Adrenal gland (tissue), 19 donors: ENCODE measurements at places on chromosomes 13 and 19. TPM values are rescaled to one million over a fixed set of nuclear protein-coding genes. Genes with fewer than 3 reads are reported as not detected.
A peak's percentile ranks its signal among the peaks of the same experiment; 100 is the strongest.

- peaks cover 8% of the 10 kb centered on the region for H3K4me1 ChIP-seq
- H3K4me3 ChIP-seq, result no peak overlapping the region
- H3K27ac ChIP-seq, result no peak overlapping the region
- no peaks in the 10 kb centered on the region for H3K27me3 ChIP-seq
- no peak for DNase-seq
These were observed 4.8 kb downstream of the STK24 start for GRCh38 chr13:98571955-98572662.

Gene LRG1
- total RNA-seq, result 3.9 TPM

DNA sequence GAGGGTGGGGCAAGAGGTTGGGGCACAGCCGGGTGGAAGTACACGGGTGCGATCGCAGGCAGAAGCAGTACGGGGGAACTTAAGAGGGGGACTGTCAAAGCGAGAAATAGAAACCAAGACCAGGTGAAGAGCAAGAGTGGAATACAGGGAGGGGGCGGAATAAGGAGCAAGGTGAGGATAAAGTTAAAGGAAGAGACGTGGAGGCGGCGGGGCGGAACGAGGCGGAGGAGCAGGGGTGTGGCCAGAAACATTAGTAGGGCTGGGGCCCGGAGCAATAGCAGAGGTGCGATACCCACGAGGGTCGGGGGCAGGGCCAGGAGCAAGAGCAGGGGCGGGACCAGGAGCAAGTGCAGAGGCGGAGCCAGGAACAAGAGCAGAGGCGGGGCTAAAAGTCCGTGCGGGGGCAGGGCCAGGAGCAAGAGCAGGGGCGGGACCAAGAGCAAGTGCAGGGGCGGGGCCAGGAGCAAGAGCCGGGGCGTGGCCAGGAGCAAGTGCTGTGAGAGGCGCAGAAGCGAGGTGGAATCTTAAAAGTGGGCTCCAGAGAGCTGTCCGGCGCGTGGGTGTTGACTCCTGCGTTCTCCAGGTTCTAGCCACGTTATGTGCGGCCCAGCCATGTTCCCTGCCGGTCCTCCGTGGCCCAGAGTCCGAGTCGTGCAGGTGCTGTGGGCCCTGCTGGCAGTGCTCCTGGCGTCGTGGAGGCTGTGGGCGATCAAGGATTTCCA lies 1.2 kb downstream of the CATSPERG start:
- peak overlapping the region; percentile 32 for H3K4me3 ChIP-seq
- peaks cover 5% of the 10 kb centered on the region for H3K4me1 ChIP-seq
- no peaks in the 10 kb centered on the region for H3K27me3 ChIP-seq
- peak; percentile 98 for DNase-seq
- no peaks in the 10 kb centered on the region for H3K36me3 ChIP-seq

GRCh38 chr13:97435323-97435722 lies 1.4 kb downstream of the RAP2A start:
- no peaks in the 10 kb centered on the region for H3K36me3 ChIP-seq
- peaks cover 62% of the 10 kb centered on the region for H3K4me1 ChIP-seq
- no peak overlapping the region for H3K4me3 ChIP-seq
- no peak for DNase-seq
- H3K27me3 ChIP-seq, result no peaks in the 10 kb centered on the region
- H3K27ac ChIP-seq, result no peak overlapping the region

- H3K4me3 ChIP-seq, result no peak overlapping the region
- peaks cover 7% of the 10 kb centered on the region for H3K4me1 ChIP-seq
- peak overlapping the region; percentile 98 for H3K27ac ChIP-seq
- DNase-seq, result no peak
- no peaks in the 10 kb centered on the region for H3K27me3 ChIP-seq
These were observed 2.7 kb downstream of the SIX5 start for GRCh38 chr19:45766296-45766868.

- H3K27ac ChIP-seq, result no peak overlapping the region
- no peaks in the 10 kb centered on the region for H3K36me3 ChIP-seq
- peaks cover 84% of the 10 kb centered on the region for H3K27me3 ChIP-seq
- no peak for DNase-seq
- no peak overlapping the region for H3K4me3 ChIP-seq
These were observed 3.8 kb downstream of the CDX2 start for GRCh38 chr13:27965343-27965739.

DNA sequence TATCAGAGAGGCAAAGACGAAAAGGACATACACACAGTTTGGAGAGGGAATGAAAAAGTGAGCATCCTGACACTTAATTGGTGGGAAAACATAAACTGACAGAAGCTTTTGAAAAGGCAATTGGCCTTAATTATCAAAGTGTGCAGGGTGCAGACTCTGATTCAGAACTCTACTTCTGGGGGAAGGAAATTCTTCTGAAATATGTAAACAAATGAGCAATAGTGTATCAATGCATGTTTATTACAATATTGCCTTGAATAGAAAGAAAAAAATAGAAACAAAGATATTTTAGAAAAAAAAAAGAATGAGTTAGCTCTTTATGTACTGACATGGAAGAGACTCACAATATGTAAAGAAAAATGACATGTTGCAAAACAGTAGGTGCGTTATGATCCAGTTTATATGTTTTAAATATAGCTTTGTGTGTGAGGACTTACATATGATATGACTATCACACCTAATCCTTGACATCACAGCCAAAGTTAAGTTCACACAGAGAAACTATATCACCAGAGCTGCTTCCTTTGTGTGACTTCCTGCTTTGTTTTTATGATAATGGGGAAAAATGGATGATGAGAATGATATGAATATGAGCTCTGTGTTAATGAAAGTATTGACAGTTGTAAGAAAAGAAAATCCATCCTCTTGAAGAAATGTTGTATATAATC lies 182.4 kb downstream of the KCTD12 start:
- H3K4me3 ChIP-seq, result no peak overlapping the region
- no peaks in the 10 kb centered on the region for H3K4me1 ChIP-seq
- DNase-seq, result no peak
- no peaks in the 10 kb centered on the region for H3K27me3 ChIP-seq
- H3K36me3 ChIP-seq, result no peaks in the 10 kb centered on the region
